ENCODE measurements at places on chromosomes 3 and 15.
A peak's percentile ranks its signal among the peaks of the same experiment; 100 is the strongest.

DNA sequence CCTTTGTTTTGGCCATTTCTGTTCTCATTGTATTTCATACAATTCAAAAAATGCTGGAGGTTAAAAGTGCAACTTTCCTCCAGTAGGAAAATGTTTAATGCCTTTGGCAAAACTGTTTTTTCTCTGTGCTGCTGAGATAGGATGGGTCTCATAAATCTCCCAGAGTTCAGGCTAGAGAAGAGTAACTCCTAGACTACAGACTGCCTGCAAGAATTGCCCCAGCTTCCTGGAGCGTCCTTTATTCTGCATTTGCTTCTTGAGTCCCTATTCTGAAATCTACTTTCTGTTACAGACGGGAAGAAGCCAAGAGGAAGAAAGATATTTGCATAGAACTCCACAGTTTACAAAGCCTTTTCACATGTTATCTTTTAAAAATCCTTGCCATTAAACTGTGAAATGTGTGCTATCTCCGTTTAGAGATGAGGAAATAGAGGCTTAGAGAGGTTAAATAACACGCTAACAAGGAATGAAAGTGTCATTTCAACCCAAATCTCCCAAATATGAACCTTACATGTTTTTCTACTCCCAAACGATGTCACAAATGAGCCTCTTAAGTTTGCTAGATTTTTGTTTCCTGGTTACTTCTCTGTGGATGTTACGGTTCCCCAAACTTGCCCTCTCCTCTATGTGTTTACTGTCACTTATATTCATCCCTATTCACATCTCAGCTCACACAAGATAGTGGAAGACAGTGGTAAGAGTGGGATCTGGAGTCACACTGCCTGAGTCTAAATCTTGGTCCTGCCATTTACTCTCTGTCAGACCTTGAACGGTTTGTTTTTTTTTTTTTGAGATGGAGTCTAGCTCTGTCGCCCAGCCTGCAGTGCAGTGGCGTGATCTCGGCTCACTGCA lies 17.4 kb downstream of the NANOGP8 start:
- DNase-seq, result no peak

DNA sequence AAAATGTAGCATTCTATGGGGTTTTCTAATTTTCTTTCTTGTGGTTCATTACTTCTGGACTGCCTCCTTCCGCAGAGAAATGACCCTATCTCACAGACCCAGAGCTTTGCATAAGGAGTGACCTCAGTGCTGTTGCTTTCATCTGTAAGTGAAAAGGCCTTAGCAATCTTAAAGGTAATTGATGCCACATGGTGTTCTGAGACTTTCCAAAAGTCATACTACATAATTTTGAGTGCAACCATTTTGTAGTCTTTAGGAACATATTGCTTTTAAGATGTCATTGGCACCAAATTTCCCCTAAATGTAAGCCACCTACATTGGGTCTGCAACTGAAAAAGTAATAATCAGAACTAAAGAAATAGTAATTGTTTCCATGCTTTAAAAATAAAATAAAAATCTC lies 9.2 kb upstream of the HHLA2 start:
- DNase-seq, result no peak

DNA sequence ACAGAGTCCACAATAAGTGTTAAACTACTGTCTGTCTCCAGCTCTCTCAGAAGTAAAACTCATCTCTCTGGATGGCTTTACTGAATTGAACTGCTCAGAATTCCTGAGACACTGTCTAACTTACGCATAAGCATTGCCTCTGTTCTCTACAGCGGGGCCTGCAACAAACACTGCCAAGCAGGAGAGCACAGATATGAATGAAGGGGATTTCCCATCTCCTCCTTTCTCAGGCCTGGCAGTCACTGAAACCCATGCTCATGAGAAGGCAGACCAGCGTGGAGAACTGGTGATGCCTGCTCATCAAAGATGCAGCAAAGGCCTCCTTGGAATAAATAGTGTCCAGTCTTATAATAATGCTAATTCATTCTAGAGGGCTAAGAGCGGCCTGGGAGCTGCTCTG lies 10.3 kb downstream of the RASGRP1 start:
- DNase-seq, result no peak

GRCh38 chr3:129429080-129429451 lies 630 bp upstream of the EFCAB12 start:
- DNase-seq, result no peak

- DNase-seq, result peak; percentile 16
Observed at GRCh38 chr3:100317912-100318311, 16.6 kb upstream of the NIT2 start.

DNA sequence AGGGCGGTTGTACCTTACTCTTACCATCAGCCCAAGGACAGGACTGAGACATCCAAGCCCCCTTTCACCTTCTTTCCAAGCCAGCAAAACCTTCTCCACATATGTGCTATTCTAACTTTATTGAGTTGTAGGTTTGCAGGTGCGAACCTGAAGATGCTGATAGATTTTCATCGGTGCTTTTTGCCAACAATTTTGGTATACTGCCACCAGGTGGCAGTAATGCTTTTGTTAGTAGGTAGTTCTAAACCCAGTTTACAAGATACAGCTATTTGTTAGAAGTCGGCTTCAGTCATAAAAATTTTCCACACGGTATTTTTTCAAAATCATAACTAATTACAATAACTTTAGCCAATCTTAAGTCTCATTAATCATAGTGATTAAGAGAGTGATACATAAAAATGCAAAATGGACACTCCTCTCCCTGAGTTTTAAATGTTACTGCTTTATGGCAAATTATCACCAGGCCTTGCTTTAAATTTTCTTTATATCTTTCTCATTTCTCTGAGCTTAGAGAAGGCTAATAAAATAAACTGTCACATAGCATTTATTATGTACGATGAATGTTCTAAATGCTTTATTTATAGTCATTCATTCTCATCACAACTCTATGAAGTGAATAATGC lies 636 bp downstream of the TBC1D21 start:
- peak; percentile 55 for DNase-seq

DNA sequence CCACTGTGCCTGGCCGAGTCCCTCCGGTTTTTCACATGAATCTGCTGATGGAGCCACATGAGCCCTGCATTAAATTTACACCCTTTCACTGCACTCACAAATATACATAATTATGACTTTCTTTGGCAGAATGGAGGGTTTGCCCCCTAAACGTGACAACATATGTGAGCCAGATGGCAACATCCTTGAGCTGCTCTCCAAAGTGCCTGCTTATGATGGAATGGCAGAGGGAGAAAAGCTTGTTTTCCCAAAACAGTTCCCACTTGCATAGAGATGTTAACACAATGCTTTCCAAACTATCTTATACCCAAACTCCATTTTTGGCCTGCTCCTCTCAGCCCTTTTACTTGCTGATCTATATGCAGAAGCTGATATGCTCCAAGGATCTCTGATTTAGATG lies 54.9 kb downstream of the ABCC5 start:
- no peak for DNase-seq

- no peak for DNase-seq
Observed at GRCh38 chr3:184052767-184053166, at the start of gene HTR3C. Gene HTR3C, plus strand, starts transcription at chr3:184053047. Its CDS starts 34 bp downstream, at chr3:184053081.

DNA sequence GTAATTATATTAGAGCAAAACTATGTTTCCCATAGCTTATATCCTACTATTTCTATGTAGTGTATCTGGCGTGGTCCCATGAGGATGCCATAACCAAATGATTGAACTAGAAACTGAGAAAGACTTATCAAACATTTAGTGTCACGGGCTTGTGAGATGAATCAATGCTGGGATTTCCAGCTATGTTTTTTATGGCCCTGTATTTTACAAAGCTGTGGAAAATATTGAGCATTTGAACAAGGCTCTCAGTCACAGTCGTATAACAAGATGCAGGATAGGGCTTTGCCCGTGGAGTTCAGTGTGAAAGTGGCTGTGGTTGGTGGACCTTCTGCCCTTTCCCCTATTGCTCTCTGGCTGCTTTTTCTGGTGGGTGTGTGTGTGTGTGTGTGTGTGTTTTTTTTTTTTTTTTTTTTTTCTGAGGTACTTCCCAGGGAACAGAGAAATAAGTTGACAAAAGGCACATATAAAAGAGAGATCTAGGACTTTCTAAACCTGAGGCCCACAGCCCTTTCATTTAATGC lies 60.7 kb downstream of the CACNA1D start:
- no peak for DNase-seq

DNA sequence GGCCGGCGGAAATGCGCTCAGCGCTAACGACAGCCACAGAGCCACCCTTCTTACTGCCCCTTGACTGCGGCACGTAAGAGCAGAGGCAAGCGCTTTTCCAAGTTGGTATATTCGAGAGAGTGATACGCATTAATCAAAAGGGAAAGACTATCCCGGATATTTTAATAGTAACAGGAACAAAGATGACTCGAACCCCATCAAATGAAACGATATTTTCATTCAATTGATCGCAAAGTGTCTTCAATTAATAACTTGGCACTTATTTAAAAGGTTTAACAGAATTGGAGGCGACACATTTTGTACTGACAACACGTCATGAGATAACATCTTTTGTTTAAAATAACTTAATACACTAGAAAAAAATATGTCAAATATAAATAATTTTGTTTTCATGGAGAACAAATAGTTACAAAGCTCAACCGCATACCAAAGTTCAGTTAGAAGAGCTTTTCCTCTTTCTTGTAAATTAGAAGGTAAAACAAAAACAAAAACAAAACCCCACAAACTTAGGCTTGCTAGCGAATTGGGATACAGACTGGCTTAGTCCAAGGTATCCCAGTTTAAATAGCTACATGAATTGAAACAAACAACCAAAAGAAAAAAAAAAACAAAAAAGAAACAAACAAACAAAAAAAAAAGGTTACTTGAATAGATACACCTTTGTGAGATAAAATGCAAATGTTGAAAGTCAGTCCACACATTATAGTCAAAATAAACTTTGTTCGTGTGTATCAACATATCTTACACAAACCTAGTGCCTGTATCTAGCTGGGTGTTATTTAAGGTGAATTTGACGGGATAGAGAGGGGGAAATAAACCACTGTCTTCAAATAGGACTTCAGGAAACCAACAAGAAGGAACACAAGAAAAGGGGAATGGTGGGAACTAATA lies 10.2 kb downstream of the SHOX2 start:
- DNase-seq, result no peak

DNA sequence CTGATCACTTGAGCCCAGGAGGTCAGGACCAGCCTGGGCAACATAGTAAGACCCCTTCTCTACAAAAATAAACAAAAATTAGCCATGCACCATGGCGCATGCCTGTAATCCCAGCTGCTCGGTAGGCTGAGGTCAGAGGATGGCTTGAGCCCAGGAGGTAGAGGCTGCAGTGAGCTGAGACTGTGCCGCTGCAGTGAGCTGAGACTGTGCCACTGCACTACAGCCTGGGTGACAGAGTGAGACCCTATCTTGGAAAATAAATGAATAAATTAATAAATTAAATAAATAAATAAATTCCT lies 10.8 kb downstream of the SHISA5 start:
- no peak for DNase-seq

GRCh38 chr3:74435631-74436030 lies 178.8 kb downstream of the CNTN3 start:
- DNase-seq, result no peak

GRCh38 chr15:57526076-57526475 lies 65.6 kb upstream of the MYZAP start:
- no peak for DNase-seq

- no peak for DNase-seq
Observed at GRCh38 chr15:96041982-96042733, 288.3 kb upstream of the NR2F2 start.

DNA sequence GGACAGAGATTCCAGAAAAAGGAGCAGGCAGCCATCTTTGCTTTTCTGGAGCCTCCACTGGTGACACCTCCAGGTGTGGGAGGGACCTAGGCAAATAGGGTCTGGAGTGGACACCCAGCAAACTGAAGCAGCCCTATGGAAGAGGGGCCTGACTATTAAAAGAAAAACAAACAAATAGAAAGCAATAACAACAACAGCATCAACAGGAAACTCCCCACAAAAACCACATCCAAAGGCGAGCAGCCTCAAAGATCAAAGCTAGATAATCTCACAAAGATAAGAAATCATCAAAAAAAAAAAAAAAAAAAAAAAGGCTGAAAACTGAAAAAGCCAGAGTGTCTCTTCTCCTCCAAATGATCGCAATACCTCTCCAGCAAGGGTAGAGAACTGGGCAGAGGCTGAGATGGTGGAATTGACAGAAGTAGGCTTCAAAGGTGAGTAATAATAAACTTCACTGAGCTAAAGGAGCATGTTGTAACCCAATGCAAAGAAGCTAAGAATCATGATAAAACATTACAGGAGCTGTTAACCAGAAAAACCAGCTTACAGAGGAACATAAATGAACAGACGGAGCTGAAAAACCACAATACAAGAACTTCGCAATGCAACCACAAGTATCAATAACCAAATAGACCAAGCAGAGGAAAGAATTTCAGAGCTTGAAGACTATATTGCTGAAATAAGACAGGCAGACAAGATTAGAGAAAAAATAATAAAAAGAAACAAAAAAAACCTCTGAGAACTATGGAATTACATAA lies 225.4 kb downstream of the CTNNB1 start:
- no peak for DNase-seq

- DNase-seq, result no peak
Observed at GRCh38 chr15:82937712-82938058, 14.8 kb downstream of the HOMER2 start.

DNA sequence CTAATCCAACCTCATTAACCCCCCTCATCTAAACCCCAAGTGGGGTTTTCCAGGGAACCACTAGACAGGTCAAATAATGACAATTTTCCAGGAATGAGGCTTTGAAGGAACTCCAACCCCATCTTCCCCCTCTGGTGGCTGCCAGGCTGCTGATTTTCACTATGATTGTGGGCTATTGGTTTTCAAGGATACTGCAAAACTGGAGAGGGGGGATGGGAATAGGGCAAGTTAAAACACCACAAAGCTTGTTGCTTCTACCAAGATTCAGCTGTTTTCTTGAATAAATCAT lies 10.4 kb upstream of the ZNF662 start:
- no peak for DNase-seq

GRCh38 chr15:101489599-101490407 lies at the start of gene PCSK6:
Gene PCSK6, minus strand, starts transcription at chr15:101489707. Its CDS starts 37 bp downstream, at chr15:101489670.
- no peak for DNase-seq

DNA sequence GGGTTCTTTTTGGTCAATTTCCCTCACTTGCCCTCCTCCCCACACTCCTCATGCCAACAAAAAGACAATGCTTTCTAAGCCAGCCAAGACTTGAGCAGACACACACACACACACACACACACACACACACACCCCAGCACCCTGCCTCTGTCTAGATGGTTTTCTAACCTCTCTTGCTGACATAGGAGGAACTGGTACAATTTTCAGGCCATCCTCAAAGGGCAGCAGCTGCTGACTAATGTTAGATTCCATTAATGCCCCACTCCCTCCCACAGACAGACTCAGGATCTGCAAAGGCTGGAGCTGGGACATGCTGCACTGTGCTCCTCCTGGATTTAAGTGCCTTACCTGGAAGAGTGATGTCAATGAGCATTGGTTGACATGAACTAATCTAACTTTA lies 438.4 kb downstream of the OCA2 start:
- no peak for DNase-seq

Data from ACHN (cell line).